ENCODE measurements at places on chromosomes 4 and X.

- DNase-seq = no peak
Measured at GRCh38 chr4:74117024-74117534, 18.1 kb upstream of the CXCL2 start.

DNA sequence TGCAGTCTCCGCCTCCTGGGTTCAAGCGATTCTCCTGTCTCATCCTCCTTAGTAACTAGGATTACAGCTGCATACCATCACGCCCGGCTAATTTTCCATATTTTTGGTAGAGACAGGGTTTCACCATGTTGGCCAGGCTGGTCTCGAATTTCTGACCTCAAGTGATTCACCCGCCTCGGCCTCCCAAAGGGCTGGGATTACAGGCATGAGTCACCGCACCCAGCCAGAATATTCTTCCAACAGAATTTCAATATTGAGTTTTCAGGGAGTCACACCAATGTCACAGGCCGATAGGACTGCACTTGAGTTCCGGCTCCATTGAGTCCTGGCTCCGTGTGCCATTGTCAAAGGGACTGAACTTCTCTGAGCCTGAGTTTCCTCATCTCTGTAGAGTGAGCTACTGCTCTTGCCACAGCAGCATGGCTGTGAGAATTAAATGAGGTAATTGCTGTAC, 82.9 kb downstream of the CLCN4 start:
- DNase-seq = no peak

- no peak for DNase-seq
Measured at GRCh38 chr4:81516241-81516640, 44.5 kb upstream of the RASGEF1B start.

- DNase-seq = no peak
Measured at GRCh38 chrX:14676431-14676830, 147.1 kb downstream of the GLRA2 start.

Measured in KG1 (cell line).